Stimulated activated CD8-positive, alpha-beta memory T cell treated with anti-CD3 and anti-CD28 coated beads, Interleukin-7, amount 100 ng/mL, for 1 hour (primary cell): ENCODE measurements at places on chromosomes 6 and 20.

DNA sequence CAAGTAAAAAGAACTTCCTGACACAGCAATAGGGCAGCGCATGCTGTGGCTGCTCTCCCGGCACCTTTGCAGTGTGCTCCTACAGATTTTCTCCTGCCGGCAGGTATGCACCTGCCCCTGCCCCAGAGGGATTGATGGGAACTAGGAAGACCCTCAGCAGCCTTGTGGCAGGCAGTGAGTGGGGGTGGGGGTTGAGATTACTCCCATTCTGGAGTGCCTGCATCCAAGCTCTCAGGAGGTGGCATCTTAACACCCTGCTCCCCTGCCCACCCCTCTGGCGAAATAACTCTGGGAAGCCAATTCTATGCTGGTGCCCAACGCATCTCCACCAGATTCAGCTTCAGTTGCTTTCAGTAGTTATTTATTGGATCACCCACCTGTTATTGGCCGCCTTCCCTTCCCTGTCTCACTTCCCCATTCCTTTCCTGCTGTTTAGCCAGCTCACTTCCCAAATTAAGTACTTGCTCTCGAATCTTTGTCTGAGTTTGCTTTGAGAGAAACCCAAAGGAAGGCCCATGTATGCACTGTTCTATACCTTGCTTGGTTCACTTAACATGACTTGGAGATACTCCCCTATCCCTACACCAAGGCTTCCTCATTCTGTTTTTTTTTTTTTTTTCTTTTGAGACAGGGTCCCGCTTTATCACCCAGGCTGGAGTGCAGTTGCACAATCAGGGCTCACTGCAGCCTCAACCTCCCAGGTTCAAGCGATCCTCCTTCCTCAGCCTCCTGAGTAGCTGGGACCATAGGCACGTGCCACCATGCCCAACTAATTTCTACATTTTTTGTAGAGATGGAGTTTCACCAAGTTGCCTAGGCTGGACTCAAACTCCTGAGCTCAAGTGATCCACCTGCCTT is 29.3 kb upstream of the SLC23A2 start:
- DNase-seq = no peak

- no peak for DNase-seq
These were observed 61.9 kb upstream of the AKIRIN2 start for GRCh38 chr6:87763901-87764300.

GRCh38 chr20:38658879-38659596 is 57.4 kb downstream of the ARHGAP40 start:
- DNase-seq = no peak

DNA sequence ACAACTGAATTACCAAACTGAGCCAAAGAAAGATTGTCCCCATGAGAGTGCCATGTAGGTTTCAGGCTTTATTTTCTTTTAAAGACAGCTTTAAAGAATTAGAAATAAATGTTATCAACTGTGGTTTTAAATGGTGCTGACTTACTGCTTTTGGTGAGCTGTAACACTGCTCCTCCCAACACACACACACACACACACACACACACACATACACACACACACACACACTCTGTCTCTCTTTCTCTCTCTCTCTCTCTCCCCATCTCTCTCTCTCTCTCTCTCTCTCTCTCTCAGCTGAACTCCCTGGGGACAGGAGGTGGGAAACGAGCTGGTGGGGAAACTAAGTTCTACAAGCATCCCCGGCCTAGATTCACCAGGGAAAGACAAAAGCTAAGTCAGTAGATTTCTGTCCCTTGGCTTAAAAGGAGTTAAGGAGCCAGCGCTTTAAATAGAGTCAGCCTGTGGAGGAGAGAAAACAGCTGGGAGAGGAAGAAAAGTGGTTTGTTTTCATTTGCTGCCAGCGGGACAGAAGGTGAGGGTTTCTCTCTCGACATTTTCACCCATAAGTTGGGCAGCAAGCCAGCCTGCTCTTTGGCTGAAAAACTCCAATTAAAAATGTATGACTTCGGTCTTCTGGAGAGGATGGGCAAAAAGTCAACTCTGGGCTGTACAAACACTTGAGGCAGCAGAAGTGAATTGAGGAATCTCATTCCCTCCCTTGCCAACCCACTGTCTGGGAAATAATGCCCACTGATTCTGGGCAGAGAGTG is 27.4 kb downstream of the CBLN4 start:
- DNase-seq = no peak

DNA sequence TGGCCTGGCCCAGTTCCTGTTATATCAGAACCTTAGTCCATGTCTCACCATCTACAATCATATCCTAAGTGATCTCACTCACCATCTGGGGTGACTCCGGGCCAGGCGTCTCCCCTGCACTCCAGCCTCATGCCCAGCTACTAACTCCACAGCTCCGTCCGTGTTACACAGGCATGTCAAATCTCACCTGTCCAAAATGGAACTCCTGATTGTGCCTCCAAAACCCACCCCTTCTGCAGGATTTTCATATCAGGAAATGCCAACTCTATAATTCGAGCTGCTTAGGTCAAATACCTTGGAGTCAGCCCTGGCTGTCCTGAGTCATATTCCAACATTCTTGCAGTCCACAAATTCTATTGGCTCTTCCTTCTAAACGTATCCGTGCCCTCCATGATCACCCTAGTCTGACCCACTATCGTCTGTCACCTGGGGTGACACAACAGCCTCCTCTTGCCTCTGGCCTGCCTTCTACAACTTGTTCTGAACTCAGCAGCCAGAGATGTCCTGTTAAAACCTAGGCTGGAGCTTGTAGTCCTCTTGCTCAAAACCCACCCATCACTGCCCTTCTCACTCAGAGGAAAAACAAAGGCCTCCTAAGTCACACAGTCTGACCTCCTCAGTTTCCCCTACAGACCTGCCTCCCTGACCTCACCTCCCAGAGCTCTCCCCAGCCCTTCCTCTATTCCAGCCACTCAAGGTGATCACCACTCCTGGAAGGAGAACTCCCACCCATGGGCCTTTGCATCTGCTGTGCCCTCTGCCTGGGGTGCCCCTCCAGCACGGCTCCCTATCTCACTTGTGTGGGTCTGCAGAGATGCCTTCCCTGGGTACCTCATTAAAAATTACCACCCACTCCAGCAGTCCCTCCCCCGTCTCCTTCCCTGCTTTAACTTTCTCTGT is 85.3 kb upstream of the SIRPA start:
- no peak for DNase-seq
